WTC11 (cell line): ENCODE measurements at places on chromosomes 11 and 22. TPM values are rescaled to one million over a fixed set of nuclear protein-coding genes. Genes with fewer than 3 reads are reported as not detected.

DNA sequence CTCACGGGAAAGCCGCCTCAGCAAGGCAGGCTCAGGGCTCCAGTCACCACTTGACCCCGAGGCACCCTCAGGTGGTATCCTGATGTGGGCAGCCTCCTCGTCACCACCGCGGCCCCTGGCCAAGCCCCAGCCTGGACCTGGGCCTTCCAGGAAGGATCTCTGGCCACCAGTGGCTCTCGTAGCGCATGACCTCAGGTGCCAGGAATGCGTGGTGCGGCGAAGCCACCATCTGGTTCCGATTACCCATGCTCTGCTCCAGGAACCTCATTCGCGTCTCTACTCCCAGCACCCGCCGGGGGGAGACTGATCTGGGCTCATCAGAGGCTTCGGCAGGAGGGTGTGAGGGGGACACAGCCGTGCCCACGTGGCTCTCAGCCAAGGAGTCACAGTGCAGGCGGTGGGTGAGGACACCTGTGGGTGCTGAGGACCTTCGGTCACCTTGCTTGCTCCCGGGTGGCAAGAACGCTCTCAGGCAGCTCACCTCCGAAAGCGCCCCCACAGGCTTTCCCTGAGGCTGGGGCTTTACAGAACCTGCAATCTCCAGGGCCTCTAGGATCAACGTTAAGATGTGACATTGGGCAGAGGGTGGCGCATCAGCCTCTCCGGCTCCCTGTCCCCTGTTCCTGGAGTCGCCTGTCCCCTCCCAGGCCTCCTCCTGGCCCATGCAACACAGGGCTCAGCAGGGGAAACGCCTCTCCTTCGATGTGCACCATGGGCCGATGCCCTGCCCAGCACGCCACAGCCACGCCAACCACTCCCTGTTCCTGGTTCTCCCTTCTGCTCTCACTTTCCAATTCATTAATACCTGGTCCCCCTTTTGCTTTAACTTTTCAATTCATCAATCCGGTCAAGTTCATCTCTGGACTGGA lies 39.0 kb downstream of the TBX1 start:
- DNase-seq: no peak

Gene MAP6
- total RNA-seq: 0.27 to 0.90 TPM (median 0.55 TPM) in 3 replicates

Gene CWF19L2
- total RNA-seq: 15.9 to 17.1 TPM (median 16.2 TPM) in 3 replicates

DNA sequence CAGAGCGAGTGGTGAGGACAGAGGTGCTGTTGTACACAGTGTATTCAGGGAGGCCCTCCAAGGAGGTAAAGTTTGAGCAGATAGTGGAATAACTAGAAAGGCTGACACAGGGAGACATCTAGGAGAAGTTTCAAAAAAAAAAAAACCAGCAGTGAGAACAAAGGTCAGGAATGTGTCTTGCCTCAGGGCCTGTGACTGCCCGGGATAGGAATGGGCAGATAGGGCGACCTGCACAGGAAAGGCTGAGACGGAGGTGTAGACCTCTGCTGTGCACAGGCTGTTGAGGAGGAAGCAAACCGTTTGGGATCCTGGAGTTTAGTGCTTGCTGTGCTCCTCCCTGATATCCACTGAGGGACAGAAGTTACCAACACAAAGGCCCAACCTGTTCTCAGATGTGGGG lies 406.5 kb upstream of the B3GAT1 start:
- no peak for DNase-seq

Gene VPREB3
- total RNA-seq: 0.81 to 1.3 TPM (median 0.87 TPM) in 3 replicates
